CD4-positive, alpha-beta T cell treated with Interleukin-1 beta for 1 hour (primary cell): ENCODE measurements at places on chromosomes 11 and 22.

- DNase-seq, result no peak
Observed at GRCh38 chr22:50221410-50222300, 20.8 kb downstream of the SELENOO start.

- no peak for DNase-seq
Observed at GRCh38 chr11:34667810-34668582, 47.1 kb downstream of the EHF start.

DNA sequence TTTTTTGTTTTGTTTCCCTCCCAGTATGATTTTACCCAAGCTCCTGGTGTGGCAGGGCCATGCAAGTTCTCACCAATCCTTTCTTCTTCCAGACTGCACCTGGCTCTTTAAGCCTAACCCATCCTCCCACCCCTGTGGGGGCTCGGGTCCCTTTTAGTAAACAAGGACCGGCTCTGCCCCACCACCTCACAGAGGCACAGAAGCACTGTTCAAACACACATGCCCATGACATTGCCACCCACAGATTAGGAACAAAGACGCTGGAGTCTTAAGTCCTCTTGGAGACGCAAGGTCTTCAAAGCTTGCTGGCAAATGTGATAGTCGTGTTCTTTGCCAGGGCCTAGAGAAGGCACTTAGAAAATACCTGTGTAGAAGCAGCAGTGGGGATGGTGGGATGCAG, 18.9 kb downstream of the UQCR10 start:
- DNase-seq, result no peak

- peak; percentile 71 for DNase-seq
Observed at GRCh38 chr22:37267135-37267587, 15.1 kb upstream of the CYTH4 start.

DNA sequence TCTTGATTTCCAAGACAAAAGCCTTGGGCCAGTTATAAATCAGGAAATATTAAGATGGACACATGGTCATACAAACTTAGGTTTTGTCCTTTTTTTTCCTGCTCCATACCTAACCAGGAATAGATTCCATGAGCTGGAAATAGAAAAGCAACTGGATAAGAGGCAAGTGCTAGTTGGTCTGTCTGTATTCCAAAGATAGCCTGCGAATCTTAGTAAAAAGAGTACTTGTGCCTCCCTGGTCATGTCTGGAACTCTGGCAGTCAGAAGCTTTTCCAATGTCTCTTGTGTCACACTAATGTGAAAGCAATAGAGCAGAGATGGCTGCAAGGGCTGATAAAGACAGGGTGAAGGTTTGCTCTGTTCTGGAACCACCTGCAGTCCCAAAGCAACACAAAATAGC, 590.2 kb upstream of the ANO5 start:
- DNase-seq, result no peak

DNA sequence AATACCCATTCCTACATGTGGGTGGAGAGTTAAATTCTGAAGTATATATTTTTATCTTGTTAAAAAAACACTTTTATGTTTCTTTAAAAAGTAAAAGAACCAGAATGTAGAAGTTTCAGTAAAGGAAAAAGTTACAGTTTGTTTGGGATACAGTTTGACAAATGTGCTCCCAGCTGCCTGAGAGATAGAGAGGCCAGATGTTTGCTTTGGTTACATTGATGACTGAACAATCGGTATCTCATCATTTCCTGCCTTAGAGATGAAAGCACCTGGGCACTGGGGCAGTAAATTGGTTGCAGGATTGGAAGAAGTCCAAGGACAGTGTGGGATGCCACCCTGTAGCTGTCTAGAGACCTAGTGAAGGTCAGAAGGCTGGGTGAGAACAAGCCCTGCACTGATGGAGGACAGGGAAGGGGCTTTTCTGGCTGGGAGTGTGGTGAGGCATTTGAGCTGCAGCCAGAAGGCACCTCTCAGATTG, 16.6 kb downstream of the MED15 start:
- DNase-seq, result peak; percentile 40

GRCh38 chr11:2778630-2779498, 79.1 kb upstream of the KCNQ1OT1 start:
- no peak for DNase-seq

- DNase-seq, result no peak
Observed at GRCh38 chr11:2137202-2138067, 1.8 kb downstream of the IGF2 start.
